ENCODE measurements at places on chromosomes 2 and 18. TPM values are rescaled to one million over a fixed set of nuclear protein-coding genes. Genes with fewer than 3 reads are reported as not detected.

The AGPS gene
- 46.7 TPM for polyA plus RNA-seq

The TXNDC2 gene
- 0.20 TPM for polyA plus RNA-seq

The EVA1A gene
- polyA plus RNA-seq = 4.7 TPM

- DNase-seq = no peak
These were observed 117.9 kb downstream of the CDC42EP3 start for GRCh38 chr2:37553411-37554154.

DNA sequence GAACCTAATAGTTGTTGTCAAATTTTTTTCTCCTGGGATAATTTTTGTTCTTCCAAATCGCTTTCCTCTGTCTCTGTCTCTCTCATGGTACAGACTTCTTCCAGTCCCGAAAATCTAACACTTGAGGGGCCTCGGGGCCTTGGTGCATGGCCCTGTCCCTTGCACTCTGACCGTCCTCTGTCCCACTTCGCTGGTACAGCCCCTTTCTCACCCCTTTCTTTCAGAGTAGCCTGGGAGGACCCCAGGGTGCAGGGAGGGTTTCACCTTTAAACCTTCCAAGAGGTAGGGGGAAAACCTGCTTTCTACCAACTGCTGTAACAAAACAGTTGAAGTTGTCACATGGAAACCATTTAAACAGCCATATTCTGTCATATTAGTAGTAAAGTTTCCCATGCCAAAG is 22.2 kb upstream of the FAHD2A start:
- no peak for DNase-seq

The ANKRD23 gene
- 4.4 TPM for polyA plus RNA-seq

The CD8A gene
- 0.44 TPM for polyA plus RNA-seq

GRCh38 chr2:28281739-28282138 is 110.9 kb upstream of the FOSL2 start:
- no peak for DNase-seq

The GAD1 gene
- polyA plus RNA-seq = 0.43 TPM

GRCh38 chr2:61784643-61785042 is 69.2 kb downstream of the FAM161A start:
- no peak for DNase-seq

DNA sequence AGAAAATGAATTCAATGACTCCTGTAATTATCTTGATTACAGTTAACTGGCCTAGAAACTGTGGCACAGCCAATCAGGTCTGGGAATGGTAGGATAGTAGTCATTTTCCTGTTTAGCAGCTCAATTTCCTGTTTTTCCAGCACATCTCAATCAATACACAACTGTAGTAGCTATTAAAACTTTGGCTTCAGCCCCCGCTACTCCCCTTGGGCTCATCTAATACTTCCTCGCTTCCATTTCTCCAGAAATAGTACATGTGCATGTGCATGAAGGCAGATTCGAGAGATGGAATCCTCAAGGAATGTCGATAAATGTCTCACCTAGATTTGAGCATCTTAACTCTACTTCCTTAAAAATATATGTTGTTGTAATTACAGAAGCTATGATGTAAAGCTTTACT is 9.7 kb downstream of the COBLL1 start:
- DNase-seq = no peak

DNA sequence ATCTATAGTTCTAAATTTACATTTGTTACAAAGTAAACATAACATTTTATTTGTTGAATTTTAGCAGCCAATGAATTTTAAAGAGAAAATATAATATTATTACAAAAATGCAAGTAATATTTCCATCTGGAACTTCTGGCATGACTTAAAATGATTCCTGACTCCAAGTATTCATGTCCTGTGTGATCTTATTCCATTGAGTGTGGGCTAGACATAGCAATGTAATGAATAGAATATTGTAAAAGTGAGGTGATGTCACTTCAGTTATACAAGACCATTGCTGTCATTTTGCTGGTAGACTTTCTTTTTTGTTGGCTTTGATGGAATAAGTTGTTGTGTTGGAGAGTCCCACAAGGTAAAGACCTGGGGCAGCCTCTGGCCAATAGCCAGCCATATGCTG is 912.2 kb upstream of the PIK3C3 start:
- no peak for DNase-seq

GRCh38 chr2:28382755-28383154 is 9.9 kb upstream of the FOSL2 start:
- DNase-seq = no peak

The G6PC2 gene
- not detected for polyA plus RNA-seq
